COR-L47 (cell line): ENCODE measurements at places on chromosomes 6 and 20.

DNA sequence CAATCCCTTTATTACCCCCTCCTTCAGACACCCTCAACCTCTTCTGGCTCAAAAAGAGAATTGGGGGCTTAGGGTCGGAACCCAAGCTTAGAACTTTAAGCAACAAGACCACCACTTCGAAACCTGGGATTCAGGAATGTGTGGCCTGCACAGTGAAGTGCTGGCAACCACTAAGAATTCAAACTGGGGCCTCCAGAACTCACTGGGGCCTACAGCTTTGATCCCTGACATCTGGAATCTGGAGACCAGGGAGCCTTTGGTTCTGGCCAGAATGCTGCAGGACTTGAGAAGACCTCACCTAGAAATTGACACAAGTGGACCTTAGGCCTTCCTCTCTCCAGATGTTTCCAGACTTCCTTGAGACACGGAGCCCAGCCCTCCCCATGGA lies 2.2 kb downstream of the TNF start:
- DNase-seq: no peak

GRCh38 chr6:11418290-11418905 lies 119.2 kb upstream of the TMEM170B start:
- DNase-seq: no peak

- no peak for DNase-seq
Measured at GRCh38 chr6:158324136-158324535, 11.9 kb downstream of the TULP4 start.

GRCh38 chr6:55293116-55293515 lies 34.2 kb upstream of the GFRAL start:
- no peak for DNase-seq

DNA sequence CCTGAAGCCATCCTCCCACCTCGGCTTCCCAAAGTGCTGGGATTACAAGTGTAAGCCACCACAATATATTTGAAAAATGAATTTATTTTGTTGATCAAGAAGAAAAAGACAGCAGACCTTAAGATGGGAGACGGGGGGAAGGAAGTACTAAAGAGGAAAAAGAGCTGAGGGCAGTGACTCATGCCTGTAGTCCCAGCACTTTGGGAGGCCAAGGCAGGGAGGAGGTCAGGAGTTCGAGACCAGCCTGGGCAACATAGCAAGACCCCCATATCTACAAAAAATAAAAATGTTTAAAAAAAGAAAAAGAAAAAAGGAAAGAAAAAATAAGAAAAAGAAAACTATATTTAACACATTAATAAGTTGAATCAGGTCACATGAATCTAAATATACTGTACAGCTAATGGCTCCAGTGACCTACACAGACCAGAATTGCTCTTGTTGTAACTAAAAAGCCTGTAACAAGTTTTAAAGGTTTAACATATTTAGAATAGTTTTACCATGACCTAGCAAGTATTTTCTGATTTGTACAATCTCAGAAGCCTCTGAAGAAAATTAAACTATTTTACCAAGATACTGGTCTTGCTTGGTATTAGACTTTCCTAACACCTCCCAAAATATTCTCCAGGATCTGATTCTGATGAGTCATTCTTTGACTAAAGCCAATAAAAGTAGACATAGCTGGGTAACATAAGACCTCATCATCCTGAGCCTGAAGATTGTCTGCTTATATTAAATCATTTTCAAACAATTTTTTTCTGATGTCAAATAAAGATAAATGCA lies 4.3 kb upstream of the AKIRIN2 start:
- no peak for DNase-seq

- no peak for DNase-seq
Measured at GRCh38 chr6:17740559-17741220, 34.0 kb upstream of the NUP153 start.

- DNase-seq: no peak
Measured at GRCh38 chr20:25288291-25289181, 40.7 kb downstream of the PYGB start.

- DNase-seq: no peak
Measured at GRCh38 chr6:30685157-30686008, 1.1 kb downstream of the PPP1R18 start.

- DNase-seq: no peak
Measured at GRCh38 chr20:57212534-57213276, 53.7 kb downstream of the BMP7 start.

- no peak for DNase-seq
Measured at GRCh38 chr6:74248966-74249365, 553.0 kb downstream of the CD109 start.

DNA sequence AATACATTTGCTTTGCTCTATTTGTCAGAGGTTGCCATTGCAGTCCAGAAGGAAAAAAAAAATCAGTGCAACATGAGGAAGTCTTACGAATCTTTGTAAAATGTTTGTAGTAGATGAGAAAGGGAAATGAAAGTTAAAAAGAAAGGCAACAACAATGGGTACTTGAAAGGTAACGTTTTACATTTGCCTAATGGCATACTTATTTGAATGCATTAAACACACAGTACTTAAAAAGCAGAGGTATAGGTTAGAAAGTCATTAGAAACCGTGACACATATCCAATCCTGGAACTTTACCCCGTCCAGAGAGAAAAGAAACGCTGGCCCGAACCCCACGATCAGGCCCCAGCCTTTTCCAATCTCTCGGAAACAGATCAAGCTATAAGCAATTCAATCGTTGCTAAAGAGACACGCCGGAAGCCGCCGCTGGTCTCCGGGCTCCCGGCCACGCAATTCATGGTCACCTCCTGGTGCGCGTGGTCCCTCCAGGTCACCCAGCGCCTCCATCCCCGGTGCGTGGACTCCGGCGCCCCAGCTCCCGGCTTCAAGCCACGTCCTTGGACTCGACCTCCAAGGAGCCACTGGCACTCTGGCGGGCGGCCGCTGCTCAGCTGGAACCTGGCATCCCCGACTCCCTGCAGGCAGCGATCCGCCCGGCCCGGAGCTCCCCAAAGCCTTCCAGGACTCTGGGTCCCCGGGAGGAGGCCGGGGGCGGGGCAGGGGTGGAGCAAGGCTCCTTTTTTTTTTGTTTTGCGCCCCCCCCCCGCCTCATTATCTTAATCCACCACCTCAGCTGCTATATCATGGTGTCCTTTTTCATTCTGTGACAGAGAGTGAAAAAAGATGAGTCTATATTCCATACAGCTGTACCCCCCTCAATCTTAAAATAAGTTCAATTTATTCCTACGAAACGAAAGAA lies at the start of gene SLC18B1:
Gene SLC18B1, minus strand, starts transcription at position 687 of the 918 bp plus-strand sequence. Its CDS starts 181 bp downstream, at position 506.
- DNase-seq: peak; percentile 32

GRCh38 chr6:118134736-118135135 lies 227.7 kb downstream of the SLC35F1 start:
- DNase-seq: no peak

GRCh38 chr20:43727980-43728590 lies 1.3 kb upstream of the GTSF1L start:
- no peak for DNase-seq
